ENCODE measurements at places on chromosomes 1 and 21.
A peak's percentile ranks its signal among the peaks of the same experiment; 100 is the strongest.

- no peak for DNase-seq
Observed at GRCh38 chr1:246283771-246284410, 223.2 kb downstream of the SMYD3 start.

GRCh38 chr1:53411541-53412152 is 47.6 kb upstream of the DMRTB1 start:
- no peak for DNase-seq

- DNase-seq, result no peak
Observed at GRCh38 chr1:30414086-30414850, 309.1 kb downstream of the MATN1 start.

- no peak for DNase-seq
Observed at GRCh38 chr1:170495006-170495405, 37.0 kb upstream of the GORAB start.

DNA sequence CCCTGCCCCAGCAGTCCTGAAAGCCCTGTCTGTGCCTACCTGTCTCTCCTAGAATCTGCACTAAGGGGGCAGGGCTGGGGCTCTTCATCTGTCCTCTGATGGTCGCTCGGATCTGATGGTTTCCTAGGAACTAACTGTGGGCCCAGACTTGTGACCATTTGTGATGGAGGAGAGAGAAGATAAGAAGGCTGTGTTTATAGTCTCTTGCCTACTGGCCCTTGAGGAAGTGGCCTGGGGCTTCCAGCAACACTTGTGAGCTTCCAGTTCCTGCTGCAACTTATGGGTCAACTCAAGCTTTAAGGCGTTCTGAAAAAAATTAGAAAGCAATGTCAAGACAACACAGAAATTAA is 53.2 kb upstream of the SYNC start:
- DNase-seq, result no peak

GRCh38 chr1:61051719-61052394 is 30.5 kb upstream of the NFIA start:
- DNase-seq, result peak; percentile 75

DNA sequence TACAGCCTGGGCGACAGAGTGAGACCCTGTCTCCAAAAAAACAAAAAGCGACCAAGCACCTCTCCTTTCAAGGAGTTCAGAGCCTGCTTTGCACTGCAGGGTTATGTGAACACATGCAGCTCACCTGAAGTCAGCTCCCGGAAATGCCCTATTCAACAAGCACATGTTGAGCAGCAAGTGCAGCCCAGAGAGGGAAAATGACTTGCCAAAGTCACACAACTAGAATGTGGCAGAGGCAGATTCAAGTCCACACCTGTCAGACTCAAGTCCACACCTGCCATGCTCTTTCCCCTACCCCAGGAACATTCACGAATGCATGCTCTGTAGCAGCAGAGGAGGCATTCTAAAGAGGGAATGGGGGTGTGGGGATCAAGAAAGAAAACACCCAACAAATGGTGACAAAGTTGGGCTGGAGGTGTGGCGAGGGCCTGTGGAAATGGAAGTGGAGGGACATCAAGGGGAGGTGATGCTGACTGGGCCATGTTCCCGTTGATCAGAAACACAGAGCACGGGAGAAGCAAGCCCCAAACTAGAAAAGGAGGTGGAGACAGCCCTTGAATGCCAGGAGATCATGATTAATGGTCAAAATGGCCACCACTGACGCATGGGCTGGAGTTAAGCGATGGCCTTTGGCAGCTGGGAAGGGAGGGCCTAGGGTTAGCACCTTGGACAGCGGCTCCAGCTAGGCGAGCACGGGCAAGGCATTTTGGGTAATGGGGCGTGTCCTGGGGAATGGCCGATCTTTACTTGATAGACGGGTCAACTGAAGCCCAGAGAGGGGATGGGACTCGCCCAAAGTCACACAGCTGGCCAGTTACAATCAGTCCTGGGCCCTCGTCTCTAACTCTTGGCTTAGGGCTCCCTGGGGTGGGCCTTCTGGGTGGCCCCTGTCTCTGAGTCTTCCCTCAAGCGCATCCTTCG is 21.5 kb downstream of the RAP1GAP start:
- no peak for DNase-seq

Data from tibial artery (tissue), 4 donors.